ENCODE measurements at places on chromosomes 1 and 21.

GRCh38 chr1:116207126-116207735, 96.0 kb downstream of the MAB21L3 start:
- no peak for DNase-seq

DNA sequence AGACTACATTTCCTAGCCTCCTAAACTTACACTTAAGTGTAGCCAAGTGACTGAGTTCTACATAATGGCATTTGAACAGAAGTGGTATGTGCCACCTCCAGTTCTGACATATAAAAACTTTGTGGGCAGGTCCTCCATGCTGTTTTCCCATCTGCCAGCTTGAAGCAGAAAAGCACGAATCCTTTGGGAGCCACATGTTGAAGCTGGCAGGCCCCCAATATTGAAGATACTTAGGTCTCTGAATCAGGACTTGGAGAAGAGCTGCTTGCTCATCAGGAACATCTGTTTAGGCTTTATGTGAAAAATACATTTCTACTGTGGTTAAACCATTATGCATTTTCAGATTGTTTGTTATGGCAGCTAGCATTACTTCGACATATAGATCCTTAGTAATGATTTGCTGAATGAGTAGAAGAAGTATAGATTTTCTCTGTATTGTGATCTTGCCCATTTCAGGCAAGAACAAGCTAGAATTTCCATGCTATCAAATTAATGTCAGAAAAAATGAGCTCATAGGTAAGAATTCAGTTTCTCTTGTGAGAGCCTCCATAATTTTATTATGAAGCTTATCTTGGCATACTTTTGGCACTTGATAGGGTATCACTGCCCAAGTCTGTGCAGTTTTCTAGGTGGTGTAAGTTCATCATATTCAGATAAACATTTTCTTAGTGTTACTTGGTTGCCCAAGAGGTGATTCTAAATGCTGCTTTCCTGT, 68.4 kb downstream of the GDAP2 start:
- no peak for DNase-seq

GRCh38 chr1:118113261-118113660, 71.8 kb downstream of the SPAG17 start:
- DNase-seq, result peak; percentile 60

DNA sequence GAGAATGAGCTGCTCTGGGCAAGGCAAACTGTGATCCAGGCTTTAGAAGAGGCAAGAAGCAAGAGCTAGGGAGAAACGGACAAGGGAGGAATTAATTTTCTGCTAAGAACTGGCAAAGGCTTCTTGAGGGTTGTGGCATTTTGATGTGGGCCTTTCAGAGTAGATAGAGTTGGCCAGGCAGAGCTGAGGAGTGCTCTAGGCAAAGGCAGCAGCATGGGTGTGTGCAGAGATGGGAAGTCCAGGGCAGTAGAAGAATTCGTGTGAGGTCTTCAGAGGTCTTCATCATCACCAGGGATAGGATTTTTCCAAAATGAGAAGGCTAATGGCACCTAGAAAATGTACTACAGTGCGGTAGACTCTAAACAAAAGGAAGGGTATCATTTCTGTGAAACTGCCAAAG, 237.8 kb downstream of the LTN1 start:
- no peak for DNase-seq

- no peak for DNase-seq
Observed at GRCh38 chr1:247747616-247748015, 325 bp downstream of the OR14A2 start.

All from kidney tubule cell (primary cell).